Neural crest cell (in vitro differentiated cells): ENCODE measurements at places on chromosomes 5 and 9. TPM values are rescaled to one million over a fixed set of nuclear protein-coding genes. Genes with fewer than 3 reads are reported as not detected.
A peak's percentile ranks its signal among the peaks of the same experiment; 100 is the strongest.

DNA sequence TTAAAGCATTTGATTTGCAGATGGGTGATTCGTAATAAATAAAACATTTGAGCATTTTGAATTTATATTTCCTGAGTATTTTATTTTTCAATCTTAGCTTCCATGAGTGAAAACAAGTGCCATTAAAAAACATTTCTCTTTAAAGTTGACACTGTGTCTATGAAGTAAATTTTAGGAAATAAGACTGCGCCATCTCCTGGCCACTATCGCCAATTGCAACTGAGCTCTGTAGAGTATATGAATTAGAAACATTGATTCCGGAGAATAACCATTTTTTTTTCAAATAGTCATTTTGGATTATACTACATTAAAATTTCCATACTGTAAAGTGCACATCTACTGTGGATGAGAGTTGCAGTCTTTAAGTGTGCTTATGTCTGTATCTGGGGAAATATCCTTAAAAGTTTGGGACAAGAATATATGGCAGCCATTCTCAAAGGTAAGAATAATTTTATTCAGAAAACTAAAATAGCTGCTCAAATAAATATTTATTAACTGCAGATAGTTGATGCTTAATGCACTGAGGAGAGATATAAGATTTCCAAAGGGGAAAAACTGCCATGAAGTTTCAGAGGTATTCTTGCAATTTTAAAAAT, 5.9 kb downstream of the DMRTA1 start:
- DNase-seq, result peak; percentile 19

SLC36A2 gene
- not detected in 2 replicates for total RNA-seq

PCDHGC4 gene
- 14.8 and 15.9 TPM in 2 replicates for total RNA-seq

GRCh38 chr9:72949244-72949582, 3.6 kb downstream of the ALDH1A1 start:
- no peak for DNase-seq

GRCh38 chr9:105291938-105292337, 47.5 kb downstream of the SLC44A1 start:
- no peak for DNase-seq

DNA sequence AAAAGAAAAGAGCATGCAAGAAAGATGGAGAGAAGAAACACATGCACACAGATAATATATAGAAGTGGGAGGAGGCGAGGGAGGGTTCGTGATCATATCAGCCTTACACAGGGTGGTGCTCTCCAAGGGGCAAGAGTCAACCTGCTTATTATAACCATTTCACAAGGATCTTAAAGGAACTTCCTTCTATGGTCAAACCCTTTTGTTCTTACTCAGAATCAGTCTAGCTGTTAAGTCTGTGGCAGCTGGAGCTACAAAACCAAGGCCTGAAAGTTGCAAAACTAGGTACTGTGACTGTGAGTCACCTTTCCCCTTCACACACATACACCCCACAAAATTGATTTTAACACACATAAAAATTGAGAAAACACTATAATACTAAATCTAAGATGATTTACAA, 18.5 kb upstream of the ERMP1 start:
- DNase-seq, result no peak

GRCh38 chr5:42760426-42760825, 3.8 kb downstream of the CCDC152 start:
- DNase-seq, result no peak

DNA sequence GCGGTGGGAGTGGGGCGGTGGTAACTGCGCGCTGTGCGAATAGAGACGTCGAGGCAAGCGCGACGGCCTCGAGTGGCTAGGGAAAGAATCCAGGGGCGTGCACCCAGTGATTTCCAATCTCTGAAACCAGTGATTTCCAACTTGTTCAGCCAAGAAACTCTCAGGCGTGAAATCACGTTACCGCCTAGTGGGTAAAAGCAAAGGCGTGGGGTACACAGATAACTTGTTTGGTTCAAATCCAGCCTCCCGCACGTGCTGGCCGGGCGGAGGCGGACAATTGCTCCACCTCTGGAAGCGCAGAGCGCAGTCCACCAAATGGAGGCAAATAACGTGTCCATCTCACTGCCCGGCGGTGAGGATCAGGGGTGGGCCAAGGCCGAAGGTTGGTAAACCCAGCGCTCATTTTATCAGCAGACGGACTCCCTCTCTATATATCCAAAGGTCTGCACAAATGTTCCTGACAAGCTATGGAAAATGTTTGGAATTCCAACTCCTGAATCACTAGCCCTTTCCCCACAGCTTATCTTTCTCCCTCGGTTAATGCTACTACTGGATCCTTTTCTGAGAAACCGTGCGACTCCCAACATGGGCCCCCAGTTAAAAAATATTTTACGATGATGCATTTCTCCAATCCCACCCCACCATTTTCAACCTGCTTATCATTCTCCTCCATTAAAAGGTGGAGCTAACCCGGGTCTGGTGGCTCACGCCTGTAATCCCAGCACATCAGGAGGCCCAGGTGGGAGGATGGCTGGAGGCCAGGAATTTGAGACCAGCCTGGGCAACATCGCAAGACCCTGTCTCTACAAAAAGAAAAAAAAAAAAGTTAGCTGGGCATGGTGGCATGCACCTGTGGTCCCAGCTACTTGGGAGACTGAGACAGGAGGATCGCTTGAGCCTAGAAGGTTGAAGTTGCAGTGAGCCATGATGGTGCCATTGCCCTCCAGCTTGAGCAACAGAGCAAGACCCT, 950 bp upstream of the FNBP1 start:
- no peak for DNase-seq

- DNase-seq, result peak; percentile 97
These were observed 2.9 kb upstream of the IL17B start for GRCh38 chr5:149381986-149382338.

DNA sequence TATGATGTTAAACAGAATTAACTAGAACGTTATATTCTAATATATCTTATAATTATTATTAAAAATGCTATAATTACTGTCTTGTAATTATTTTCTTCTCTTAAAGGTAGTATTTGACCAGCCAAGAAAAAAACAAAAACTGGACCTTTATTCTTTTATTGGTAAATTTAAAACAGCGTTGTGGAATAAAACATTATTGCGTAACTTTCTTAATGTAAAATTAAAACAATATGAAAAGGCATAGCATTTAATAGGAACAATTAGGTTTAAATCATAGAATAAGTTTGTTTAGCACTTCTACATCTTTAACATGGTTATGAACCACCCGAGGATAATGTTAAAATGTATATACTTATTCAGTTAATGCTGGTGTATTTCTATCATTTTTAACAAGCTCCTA, 574.5 kb upstream of the CDH18 start:
- no peak for DNase-seq

C9orf43 gene
- 0.68 and 0.77 TPM in 2 replicates for total RNA-seq

DNA sequence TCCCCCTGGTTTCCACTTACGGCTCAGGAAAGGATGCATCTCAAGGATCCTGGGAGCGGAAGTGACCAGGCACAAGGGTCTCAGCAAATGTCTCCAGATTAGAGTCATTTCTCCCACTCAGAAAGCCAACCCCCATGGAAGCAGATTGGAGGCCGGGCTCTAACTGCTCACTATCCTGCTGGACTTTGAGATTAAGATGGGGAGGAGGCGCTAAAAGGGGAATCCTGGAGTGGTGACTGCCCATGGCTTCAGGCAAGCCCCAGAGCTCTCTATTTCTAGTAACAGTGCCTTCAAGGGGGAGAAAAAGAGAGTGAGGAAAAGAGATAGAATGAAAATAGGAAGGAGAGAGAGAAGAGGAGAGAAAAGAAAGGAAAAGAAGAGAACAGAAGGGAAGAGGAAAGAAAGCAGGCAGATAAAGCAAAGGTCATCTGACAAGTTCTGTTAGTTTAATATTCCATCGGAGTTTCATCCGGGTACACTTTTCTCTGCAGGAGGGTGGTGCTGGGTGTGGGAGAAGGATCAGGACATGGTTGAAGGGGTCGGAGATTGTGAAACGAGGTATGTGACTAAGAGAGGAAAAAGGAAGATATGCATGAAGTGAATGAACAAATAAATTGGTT, at the start of gene AGXT2:
Gene AGXT2, minus strand, starts transcription at position 165 of the 620 bp plus-strand sequence. Its CDS starts 57 bp downstream, at position 108.
- DNase-seq, result no peak

GRCh38 chr5:15539951-15540350, 40.0 kb downstream of the FBXL7 start:
- no peak for DNase-seq

SGTB gene
- 15.0 and 15.8 TPM in 2 replicates for total RNA-seq

DNA sequence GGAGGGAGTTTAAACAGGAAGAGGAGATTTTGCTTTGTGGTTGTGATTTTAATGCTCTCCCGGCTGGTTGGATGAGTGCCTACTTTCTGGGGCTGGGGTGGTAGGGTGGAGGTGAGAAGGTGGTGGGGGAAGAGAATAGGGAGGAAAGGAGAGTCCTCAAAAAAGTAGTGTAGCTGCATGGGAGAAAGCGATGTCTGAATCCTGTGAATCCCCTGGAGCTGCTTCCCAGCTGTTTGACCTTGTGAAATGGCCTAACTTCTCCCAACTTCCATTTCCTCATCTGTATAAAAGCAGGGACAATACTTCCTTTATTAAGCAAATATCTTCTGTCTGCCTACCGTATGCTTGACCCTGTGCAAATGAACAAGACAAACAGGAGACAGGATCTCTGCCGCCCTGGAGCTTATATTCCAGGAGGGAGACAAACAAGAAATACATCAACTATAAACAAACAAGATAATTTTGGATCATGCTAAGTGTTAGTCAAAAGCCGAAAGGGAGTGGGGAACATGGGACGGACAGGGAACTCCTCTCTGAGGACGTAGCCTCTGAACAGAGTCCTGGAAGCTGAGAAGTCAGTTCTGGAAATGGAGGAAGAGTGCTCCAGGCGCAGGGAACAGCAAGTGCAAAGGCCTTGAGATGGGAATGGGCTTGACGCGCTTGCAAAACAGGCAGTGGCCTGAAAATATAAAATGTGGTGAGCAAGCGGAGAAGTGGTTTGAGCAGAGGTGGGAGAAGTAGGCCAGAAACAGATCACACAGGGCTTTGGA, 103.5 kb downstream of the SPRY4 start:
- no peak for DNase-seq

- no peak for DNase-seq
These were observed 6.9 kb upstream of the GMCL2 start for GRCh38 chr5:178194026-178194425.

- DNase-seq, result no peak
These were observed 114.3 kb upstream of the STARD4 start for GRCh38 chr5:111626473-111627148.

INSL6 gene
- total RNA-seq, result not detected in 2 replicates

GRCh38 chr5:95822043-95822541, 434 bp downstream of the GLRX start:
- DNase-seq, result no peak

OR2K2 gene
- not detected in 2 replicates for total RNA-seq

GRCh38 chr5:137146402-137146890, 352.7 kb downstream of the SPOCK1 start:
- peak; percentile 28 for DNase-seq

ST8SIA4 gene
- total RNA-seq, result 3.6 and 5.9 TPM in 2 replicates

GRCh38 chr5:31965227-31965626, 208.9 kb downstream of the GOLPH3 start:
- DNase-seq, result no peak

GRCh38 chr9:131485728-131486422, 16.8 kb upstream of the POMT1 start:
- DNase-seq, result no peak
